ENCODE measurements at places on chromosomes 2 and 18.

DNA sequence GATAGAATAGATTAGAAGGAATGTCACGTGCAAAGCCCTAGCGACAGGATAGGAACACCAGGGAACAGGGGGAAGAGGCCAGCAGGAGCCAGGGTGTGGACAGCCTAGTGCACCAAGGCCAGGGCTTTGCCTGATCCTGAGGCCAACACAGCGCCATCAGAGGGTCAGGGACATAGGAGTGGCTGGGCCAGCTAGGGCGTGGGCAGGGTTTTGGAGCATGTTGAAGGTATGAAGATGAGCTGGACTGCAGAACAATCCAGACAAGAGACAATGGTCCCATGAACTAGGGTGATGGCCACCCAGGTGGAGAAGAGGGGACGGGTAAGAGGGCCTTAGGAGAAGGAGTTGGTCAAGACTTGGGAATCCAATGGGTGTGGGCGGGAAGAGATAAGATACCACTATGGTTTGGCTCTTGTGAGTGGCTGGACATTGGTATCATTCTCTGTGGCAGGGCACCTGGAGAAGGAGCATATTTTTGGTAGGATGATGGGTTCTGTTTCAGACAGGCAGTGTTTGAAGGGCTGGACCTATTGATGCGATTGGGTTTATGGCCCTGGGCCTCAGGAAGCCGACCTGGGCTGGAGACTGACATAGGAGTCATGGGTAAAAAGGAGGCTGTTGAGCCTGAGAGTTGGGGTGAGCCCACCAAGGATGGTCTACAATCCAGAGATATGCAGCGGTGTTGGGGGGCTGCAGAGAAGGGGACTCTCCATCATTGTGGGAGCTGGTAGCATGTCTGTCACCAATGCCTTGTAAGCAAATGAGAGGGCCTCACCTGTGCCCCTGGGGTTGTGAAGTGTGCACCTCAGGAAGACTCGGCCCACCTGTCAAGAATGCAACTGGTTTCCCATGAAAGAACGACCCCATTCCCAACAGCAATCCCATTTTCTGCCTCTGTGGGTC, 2.0 kb upstream of the HS1BP3 start:
- DNase-seq, result no peak

GRCh38 chr2:206456078-206456754, 12.9 kb downstream of the ADAM23 start:
- DNase-seq, result no peak

GRCh38 chr2:126720638-126721037, 64.7 kb downstream of the GYPC start:
- no peak for DNase-seq

DNA sequence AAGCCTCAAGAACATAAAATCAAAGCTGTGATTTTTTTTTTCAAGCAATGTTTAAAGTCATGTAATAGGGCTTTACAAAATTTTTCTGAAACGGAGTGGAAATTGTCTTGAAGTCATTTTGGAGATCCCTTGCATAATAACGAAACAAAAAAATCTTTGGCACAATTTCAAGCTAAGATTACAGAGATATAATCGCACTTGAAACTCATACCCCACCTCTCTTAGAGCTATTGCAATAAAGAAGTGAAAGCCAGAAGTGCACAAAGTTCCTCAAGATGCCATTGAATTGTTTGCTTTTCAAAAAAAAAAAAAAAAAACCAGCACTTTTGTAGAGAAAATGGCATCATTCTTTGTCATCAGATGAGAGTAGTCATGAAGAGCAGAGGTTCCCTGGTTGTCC, 152.3 kb downstream of the PAX3 start:
- DNase-seq, result no peak

- no peak for DNase-seq
These were observed 337.1 kb downstream of the LRRTM4 start for GRCh38 chr2:77185052-77185451.

DNA sequence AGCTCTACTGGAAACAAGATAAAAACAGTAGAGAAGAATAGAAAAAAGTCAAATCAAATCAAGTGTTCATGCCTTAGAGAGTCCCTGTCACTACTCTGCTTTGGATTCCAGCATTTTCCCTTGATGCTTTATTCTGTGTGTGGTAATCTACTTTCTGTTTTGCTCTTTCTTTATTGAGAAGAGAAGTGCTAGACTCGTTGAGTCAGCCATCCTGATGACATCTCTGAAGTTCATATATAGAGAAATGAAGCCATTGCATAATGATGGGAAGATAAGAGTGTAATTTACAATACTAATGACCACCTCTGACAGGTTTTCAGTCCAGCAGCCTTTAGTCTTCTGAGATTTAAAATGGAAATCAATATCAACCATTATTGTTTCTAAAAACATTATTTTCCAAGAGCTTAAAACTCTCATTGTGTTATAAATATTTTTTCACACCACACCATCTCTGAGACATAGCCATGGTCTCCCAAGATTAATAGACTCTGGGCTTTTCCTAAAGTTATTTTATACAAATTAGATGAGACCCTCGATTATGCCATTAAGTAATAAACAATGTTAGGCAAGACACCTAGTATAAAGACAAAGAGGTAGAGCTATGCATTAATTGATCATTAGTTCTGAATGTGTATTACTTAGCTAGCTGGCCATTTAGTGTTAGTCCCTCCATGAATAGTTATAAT, 679.0 kb upstream of the ACVR2A start:
- no peak for DNase-seq

DNA sequence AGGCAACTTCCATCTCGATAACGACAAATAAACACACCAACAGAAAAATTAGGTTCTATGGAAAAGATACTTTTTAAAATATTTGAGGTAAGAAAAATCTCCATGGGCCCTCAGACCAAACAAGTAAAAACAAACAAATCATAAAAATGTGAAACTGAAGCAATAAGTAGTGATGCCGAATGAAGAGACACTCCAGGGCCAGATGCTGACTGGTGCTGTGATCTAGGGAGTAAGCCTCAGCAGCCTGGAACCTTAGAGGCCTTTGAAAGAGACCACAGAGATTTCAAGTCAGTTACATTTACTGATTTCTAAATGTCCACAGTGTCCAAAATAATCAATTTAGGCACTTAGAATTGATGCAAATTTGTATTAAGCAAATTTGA, 1144.7 kb downstream of the CNTNAP5 start:
- no peak for DNase-seq

DNA sequence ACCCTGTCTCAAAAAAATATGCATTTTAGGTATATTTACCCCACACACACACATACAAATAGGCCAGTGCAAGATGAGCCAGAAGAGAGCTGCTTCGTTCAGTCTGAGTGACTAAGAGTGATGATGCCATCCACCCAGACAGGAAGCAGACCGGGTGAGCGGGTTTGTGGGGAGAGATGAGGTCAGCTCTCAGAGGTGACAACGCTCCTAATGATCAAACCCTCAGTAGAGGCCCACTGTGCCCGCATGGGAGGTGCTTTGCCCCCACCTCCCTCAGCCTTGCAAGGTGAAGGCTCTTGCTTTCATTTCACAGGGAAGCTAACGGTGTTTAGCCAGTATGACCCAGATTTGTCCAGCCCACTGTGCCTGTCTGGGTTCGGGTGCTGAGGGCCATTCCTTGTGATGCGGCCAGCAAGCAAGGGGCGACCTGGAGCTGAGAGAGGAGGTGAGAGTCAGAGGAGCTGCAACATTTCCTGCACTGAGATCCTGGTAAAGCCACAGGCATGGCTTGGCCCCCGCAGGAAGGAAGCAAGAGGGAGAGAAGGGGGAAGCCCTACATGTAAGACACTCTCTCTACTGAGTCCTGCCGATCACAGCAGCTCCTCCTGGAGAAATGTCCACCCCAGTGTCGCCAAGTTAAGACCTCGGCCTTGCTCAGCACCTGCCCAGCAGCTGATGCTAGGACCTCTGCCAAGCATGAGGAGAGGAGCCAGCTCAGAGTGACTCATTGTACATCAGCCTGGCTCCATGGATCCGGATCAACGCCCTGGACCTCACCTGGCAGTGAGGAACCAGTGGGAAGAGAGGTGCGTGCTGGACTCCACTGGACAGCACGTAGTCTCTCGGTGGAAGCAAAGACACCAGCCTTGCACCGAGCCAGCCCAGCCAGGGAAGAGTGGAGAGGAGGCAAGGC, 37.0 kb downstream of the NIFK start:
- DNase-seq, result peak; percentile 53

DNA sequence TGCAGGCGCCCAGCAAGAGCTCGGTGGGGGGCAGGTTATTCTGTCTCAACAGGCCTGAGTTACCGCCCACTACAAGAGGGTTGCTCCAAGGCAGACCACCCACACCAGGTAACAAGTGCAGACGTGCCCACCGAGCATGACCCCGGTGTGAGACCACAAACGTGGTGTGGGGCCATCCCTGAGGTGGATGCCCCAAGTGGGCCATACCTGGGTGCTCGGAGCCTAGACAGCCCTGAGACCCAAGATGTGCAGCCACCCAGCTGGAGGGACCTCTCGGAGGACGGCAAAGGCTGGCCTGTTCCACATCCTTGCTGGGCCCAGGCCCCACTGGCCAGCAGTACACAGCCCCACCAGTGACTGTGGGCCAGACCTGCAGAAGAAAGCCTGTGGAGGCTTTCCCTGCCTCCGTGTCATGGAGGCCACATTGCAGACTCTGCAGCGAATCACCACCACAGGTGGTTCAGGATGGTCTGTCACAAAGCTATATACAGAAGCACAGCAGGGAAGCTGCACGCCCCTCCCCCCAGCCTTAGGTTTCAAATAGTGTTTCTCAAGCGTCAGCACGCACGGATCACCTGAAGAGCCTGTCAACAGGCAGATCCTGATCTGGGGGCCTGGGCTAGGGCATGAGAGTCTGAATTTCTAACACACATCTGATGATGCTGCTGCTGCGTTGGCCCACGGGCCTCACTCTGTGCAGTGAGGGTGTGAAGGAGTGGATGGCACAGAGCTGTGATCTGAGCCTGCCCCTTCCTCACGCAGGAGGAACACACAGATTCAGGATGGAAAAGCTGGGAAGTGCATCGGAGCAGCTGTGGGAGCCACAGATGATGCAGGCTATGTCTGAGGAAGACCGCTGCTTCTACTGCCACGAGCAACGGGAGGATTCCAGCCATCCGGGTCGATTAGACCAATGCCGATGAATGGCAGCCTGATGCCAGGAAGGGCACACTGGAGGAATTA, 96.8 kb downstream of the UXS1 start:
- DNase-seq, result peak; percentile 77

DNA sequence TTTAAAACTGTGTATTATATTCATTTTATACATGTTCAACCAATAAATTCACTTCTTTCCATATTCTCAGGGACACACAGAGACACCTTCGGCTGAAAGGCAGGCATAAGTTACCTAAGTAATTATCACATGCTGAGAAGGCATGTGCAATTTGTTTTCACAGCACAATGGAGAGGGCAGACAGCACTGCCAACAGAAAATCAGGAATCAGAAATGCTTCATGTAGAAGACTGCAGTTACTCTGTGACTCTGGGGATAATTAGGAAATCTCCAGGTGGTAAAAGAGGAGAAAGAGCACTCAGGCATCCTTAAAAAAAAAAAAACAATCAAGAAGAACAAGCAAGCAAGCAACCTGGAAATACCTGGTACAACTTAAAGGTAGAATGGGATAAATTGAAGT, 49.3 kb downstream of the DSEL start:
- DNase-seq, result no peak

GRCh38 chr2:40160751-40161218, 291.1 kb downstream of the SLC8A1 start:
- no peak for DNase-seq

GRCh38 chr2:65706411-65706810, 274.0 kb upstream of the SPRED2 start:
- DNase-seq, result no peak

- DNase-seq, result no peak
These were observed 189.7 kb downstream of the LRRTM1 start for GRCh38 chr2:80114812-80115211.

GRCh38 chr2:111100087-111100764, 20.5 kb upstream of the BCL2L11 start:
- DNase-seq, result no peak

GRCh38 chr2:143401861-143402260, 272.6 kb downstream of the ARHGAP15 start:
- no peak for DNase-seq

DNA sequence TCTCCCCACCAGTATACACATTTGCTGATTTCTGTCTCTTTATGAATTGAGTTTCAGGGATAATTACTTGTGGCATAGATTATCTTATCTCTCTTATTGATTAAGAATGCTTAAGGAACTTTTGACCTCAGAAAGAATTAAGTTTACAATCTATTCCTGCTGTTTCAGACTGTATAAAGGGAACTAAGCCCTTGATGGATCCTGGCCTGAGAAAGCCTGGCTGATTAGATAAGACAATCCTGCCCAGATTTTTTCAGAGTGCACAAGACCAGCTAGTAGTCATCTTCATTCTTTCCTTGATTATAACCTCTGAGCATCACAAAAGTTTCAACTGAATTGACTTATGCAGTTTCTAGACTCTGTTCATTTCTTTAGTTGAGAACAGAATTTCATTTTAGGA, 22.7 kb upstream of the TFPI start:
- no peak for DNase-seq

- DNase-seq, result no peak
These were observed at the start of gene CTNNA2 for GRCh38 chr2:79512442-79513401. CTNNA2 (plus strand) TSS chr2:79513051.

DNA sequence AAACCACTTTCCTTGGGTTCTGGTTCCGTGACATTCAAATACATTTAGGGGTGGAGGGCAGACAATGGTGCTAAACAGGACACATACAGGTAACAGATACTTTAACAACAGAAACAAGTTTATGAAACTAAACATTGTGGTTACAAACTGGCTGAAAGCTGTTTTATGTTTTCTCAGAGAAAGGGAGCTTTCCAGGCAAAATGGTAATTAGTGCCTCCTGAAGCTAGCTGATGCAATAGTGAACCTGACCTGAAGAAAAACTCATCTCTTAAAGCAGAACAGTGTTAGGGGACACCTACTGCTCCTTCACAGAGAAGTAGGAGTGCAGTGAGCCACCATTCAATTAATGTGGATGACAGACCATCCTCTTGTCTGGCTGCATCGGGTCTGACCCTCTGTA, 138.9 kb downstream of the CCDC148 start:
- DNase-seq, result no peak

GRCh38 chr18:22174341-22175145, 5.2 kb downstream of the GATA6 start:
- no peak for DNase-seq

GRCh38 chr18:49546278-49546677, 15.6 kb upstream of the LIPG start:
- DNase-seq, result no peak

- DNase-seq, result no peak
These were observed 114.7 kb downstream of the DNAH6 start for GRCh38 chr2:84631047-84631446.
